Placental pericyte (primary cell): ENCODE measurements at places on chromosomes 4 and X. TPM values are rescaled to one million over a fixed set of nuclear protein-coding genes. Genes with fewer than 3 reads are reported as not detected.

Gene MAGEB6
- total RNA-seq = not detected in 2 replicates

Gene ITIH6
- not detected in 2 replicates for total RNA-seq

Gene SUPT20HL2
- under 0.01 and 0.43 TPM in 2 replicates for total RNA-seq

Gene TMSB15A
- total RNA-seq = 1.0 TPM in 1 of 2 replicates, not detected in the other
